ENCODE measurements at places on chromosomes 13 and 19.

- no peak for DNase-seq
These were observed 42.9 kb upstream of the URAD start for GRCh38 chr13:28031220-28031895.

DNA sequence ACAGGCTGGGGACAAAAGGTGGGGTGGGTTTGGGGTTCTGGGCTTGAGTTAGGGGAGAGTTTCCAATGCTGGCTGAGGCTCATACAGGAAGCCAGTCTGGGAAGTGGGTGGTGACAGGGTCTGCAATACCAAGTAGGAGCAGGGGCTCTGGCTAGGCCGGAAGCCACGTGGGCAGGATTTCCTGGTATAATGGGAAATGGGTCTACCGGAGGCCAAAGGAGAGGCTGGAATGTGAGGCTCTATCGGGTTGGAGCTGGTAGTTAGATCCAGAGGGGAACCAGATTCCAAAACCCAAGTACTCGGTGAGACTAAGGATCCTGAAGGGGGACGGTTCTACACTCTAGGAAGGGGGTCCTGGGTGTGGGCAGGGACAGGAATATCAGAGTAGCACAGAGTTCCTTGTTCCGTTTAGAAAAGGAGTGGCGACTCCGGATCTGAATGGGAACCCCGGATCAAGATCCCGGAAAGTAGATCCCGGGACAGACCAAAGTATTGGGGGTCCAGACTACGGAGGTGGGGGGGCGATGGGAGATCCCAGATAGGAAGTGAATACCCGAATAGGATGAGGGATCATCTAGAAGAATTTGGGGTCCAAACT, 802 bp downstream of the CDC37 start:
- DNase-seq, result no peak

DNA sequence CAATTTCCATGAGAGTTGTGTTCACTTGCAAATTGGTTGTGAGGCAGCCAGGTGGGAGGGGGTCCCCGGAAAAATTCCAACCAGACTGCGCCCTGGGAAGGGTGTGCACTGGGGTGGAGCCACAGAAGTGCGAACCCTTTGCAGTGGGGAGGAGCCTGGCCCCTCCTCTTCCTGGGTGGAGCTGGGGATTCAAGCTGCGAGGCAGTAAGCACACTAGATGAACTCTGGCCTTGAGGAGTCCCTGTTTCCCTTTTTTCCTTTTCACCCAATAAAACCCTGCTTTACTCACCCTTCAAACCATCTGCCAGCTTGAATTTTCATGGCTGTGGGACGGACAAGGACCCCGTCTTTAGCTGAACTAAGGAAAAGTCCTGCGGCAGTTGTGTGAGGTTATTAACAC, 31.0 kb upstream of the MBNL2 start:
- no peak for DNase-seq

DNA sequence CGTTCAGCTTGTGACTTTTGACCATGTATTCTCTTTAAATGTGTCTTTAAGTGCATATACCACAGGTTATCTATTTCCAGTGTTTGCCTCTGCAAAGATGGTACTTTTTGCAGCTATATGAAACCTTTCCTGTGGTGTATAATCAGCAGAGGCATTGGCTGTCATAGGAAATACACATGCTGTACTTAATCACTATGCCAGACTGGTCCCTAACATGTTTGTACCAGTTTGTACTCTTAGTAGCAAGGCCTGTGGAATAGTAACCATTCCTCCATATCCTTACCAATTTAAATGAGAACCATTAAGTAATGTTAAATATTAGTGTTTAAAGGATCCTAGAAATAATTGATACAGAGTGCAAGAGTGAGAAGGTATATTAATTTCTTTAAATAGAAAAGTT, 69.8 kb downstream of the CDK8 start:
- no peak for DNase-seq

DNA sequence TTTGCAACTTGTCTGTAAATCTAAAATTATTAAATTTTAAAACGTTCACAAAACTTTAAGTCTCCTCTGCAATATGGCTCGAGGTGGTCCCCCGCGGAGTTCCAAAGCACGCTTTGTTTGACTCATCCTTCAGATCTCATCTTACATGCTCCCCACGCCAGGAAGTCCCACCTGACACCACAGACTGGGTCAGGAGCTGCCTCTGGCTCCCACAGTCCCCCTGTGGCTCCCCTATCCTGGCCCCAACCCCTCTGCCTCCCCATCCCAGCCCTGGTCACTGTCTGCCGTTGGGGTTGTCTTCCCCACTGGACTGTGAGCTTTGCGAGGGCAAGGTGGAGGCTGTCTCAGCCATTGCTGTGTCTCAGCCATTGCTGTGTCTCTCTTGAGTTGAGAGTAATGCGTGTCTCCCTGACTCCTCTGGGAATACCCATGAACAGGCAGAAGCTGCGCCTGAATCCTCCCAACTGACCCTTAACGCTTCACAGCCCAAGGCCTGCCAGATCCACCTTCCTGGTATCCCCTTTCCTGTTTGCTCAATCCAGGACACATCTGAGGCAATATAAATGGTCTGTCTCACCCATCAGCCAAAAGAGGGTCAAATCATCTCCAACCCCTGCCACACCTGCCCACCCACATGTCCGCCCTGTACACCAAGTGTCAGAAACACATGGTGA, 15.9 kb downstream of the DYRK1B start:
- DNase-seq, result no peak

DNA sequence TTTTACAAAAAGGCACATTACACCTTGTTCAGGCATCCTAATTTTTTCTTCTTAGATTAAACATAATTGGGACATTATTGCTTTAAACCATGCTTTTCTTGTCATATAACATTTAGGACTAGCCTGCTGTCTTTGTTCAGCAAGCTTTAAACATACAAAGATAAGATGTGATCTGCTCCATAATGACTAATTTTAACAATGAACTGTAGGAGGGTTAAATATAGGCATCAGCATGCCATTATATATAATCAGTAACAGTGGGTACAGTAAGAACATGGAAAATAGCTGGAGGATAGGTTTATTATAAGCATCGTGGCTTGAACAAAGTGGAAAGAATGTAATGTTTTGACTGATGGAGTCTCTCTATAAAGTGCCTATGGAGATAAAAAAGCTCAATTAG, 661.7 kb downstream of the SLITRK6 start:
- DNase-seq, result no peak

- no peak for DNase-seq
These were observed 173.3 kb downstream of the USP12 start for GRCh38 chr13:26998292-26998691.

DNA sequence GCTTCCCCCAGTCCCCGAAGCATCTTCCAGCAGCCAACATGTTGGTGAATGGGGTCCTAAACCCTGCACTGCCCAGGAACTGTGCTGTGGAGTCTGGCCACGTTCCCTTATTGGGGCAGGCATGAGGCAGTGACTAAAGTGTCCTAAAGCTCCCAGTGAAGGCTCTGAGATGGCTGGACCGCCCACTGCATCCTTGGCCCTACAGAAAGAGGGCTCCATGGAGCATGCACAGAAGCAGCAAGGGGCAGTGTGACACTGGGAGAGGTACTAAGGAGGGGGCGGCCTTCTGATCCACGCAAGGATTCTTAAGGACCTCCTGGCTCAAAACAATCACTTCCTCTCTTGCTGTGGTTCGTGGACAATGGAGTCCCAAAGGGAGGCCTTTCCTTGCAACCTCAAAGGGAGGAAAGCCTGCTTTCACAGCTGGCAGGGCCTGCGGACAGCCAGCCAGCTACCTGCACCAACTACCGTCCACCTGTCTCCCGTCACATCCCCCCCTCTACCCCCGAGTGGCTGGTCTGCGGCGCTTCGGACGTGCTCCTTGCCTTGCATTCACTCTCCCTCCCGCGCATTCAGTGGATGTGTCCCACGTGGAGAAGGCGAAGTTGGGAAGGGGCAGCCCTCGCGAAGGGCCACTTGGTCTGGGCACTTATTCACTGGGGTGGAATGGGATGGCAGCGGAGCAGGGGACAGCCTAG, 63.9 kb upstream of the STARD13 start:
- no peak for DNase-seq
